SW 1271 (cell line): ENCODE measurements at places on chromosomes 16 and 17.

- no peak for DNase-seq
Measured at GRCh38 chr17:61393550-61393903, 6.1 kb upstream of the TBX2 start.

DNA sequence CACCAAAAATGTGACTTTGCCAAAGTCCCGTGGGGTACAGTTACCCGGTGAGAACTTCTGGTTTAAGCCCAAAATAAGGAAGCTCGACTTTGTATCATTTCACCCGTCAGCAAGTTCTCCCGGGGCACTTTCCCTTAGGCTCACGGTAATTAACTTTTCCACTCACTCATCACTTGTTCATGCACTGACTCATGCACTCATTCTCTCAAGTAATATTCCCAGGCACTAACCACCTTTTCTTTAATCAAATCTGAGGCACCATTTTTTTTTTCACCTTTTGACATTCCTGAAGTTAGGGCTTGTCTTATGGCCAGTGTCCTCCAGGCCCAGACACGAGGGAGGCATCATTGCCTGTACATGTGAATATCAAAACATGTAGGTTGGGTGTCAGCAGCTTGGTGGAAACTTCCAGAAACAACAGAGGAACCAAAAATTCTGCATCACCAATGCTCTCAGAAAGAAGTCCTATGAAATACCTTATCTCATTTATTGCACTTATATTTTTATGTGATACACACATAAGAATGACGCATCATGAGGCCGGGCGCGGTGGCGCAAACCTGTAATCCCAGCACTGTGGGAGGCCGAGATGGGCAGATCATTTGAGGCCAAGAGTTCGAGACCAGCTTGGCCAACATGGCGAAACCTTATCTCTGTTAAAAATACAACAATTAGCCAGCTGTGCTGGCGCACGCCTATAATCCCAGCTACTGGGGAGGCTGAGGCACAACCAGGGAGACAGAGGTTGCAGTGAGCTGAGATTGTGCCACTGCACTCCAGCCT is 36.1 kb upstream of the ATP2C2 start:
- DNase-seq, result no peak

DNA sequence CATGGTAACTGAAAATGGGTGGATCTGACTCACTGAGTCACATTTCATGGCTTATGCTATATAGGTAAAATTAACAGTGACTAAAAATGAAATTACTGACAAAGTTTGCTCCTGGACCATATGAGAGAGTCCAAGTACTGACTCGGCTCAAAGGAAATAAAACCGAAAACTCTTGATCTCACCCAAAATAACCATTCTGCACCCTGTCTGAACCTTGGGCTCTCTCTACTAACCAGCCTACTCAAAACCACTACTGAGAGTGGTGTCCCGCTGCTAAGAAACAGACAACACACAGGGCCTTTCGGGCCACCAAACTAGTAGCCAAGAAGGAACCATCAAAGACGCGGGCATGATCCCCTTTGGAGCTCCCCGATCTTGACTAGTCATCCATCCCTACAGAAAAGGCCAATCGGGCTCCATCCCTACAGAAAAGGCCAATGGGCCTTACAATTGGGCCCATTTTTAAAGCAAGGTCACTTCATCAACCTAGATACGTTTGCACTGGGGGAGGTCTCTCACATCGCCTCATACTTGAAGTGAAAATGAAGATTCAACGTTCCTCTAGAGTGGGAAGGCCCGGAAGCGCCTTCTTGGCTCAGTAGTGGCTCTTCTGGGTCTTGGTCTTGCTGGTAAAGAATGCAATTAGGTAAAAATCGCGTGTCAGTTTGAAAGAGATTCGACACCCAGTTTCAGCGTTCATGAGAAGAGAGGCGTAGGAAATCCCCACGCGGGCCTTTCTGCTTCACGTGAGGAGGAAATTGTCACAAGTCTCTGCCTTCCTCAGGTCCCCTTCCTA is 720 bp upstream of the ZPBP2 start:
- DNase-seq, result no peak

DNA sequence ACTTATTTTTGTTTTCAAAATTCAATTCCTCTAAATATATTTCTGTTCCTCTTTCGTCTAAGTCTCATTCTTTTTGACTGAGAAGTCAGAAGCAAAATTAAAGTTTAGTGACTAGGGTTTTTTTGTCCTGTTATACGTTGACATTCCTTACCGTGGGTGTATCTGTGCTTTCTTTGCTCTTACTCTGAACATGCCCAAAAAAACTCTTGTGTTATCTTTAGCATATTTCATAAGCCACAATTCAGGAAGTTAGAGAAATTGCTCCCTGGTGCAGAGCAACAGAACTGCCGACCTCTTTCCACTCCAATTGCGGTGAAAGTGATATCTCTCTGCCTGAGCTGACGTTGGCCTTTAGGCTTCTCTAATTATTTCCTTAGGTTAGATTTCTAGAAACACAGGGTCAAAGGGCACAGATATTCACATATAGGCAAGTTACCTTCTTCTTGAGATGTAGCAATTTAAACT is 65.7 kb downstream of the CENPV start:
- no peak for DNase-seq

DNA sequence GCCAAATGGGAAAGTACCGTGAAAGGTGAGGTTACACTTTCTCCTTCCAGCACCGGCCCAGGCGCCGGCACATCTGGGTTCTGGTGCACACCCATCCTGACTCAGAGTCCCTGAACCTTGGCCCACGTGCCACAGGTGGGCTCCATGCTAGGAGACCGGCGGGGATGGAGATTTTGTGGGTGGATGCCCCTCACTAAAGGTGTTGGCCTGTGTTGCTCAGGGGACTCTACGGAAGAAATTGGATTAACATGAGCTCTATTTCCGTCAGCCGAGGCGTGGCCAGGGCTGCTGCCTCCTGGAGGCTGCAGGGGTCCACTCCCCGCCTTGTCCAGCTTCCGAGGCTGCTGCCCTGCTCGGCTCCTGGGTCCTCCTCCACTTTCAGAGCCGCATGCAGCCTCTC is 30.8 kb downstream of the FBXO31 start:
- no peak for DNase-seq
